ENCODE measurements at places on chromosomes 1 and 21.

- no peak for DNase-seq
Observed at GRCh38 chr1:221098471-221099405, 219.5 kb downstream of the HLX start.

DNA sequence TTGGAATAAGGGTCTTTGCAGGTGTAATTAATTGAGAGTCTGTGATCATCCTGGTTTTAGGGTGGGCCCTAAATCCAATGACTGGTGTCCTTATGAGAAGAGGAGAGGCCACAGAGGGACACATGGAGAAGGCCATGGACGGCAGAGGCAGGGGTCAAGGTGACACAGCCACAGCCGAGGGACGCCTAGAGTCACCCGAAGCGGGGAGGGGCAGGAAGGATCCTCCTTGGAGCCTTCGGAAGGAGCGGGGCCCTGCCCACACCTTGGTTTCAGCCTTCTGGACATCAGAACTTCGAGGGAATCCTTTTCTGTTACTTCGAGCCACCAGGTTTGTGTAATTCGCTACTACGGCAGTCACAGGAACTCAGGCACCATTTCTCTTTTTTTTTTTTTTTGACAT is 31.1 kb downstream of the RRP1 start:
- DNase-seq: no peak

DNA sequence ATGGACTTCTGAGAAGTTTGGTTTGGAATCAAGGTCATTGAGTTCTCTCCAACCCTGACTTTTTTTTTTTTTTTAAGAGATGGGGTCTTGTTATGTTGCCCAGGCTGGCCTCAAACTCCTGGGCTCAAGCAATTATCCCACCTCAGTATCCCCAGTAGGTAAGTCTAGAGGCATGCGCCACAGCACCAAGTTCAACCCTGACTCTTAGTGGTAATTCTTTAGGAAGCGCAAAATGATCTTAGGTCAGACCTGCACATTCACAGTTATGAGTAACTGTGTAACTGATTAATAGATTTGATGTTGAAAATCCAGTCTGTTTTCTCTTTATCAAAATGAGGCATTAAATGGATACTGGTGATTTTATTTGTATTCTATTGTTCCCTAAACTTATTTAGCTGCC is 95.9 kb downstream of the GREM2 start:
- no peak for DNase-seq

DNA sequence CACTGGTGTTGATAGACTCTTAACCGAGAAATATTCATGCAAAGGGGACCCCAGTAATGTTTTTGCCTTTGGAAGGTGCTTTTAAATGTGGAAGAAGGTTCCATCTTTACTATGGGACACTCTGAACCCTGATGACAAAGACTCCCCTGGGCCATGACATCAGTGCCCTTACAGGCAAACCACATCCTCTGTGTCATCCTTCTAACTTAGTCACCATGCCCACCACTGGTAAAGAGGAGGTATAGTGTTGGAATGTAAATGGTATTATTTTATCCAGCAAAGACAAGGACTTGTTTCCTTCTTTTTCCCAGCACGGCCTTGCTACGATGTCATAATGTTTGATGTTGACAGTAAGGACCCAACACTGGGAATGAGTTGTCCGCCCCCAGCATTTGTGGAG is 12.6 kb downstream of the METTL13 start:
- DNase-seq: no peak

GRCh38 chr1:38055398-38055797 is 8.8 kb upstream of the POU3F1 start:
- no peak for DNase-seq

DNA sequence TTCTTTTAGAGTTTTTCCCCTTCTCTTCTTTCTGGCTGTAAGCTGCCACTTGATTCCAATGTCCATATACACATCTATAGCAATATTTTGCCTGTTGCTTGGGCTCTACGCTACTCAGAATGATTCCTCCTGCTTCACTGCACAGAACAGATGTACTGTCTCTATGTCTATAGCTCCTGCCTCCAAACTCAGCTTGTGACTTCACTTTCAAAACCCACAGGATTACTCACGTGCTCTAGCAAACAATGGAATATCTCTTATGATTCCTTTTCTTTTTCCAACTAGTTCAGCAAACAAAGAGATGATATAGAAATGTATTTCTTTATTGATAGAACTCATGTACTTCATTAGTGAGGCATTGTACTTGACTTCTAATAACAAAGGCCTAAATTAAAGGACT is 80.5 kb upstream of the SOX13 start:
- DNase-seq: no peak

DNA sequence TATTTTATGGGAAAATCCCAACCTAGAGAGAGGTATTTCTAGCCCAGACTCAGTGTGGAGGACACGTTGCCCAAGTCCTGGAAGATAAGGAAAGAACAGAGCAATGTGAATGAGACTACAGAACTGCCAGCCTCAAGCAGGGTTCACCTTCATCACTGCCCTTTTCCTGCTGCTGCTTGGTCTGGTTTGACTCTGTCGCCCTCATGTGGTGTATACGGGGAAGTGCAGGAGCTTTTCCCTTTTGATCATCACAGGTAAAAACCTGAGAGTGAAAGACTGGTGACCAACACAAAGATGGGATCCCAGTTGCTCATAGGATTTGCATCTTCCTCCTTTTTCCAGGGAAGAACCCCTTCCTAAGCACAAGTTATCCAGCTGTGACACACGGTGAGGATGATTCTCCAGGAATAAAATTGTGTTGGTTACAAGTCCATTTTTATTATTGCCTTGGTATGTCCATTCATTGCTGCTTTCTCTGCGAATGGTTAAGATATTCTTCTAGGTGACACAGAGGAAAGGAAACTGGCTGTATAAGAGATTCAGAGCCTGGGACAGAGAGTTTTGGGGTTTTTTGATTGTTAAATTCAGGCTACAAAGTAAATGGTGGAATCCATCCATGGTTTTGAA is 89.5 kb upstream of the CD53 start:
- DNase-seq: peak; percentile 82

GRCh38 chr1:13792419-13792818 is 92.4 kb downstream of the PRDM2 start:
- no peak for DNase-seq

- DNase-seq: no peak
Observed at GRCh38 chr1:102733491-102734236, 374.7 kb downstream of the COL11A1 start.

DNA sequence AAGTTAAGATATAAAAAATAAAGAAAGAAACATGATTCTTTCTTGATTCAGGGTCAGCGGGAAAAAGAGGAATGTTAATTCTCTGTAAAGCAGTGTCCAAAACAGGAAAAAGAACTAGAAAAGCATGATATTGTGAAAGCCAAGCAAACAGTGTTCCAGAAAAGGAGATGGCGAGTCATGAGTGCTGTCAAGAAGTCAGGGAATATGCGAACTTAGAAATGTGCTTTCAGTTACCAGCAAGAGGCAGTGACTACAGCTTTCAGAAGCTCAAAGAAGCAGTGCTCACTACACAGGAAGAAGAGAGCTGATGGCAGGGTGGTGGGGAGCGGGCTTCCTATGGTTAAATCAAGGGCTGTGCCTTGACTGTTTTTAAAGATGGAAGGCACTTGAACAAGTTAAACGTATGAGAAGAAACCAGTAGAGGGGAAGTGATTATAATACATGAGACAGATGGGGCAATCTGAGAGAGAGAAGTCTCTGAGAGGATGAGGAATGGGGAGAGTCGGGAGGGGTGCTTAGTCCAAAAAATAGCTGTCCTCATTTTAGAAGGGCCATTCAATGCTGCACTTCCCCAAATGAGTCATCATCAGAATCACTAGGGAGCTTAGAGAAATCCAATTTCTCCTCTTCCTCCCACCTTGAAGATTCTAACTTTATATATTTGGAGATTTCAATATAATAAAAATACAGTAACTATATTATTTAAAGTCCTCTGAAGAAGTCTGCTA is 90.4 kb downstream of the KCNK1 start:
- DNase-seq: no peak

GRCh38 chr1:200307755-200308066 is 102.1 kb downstream of the ZNF281 start:
- no peak for DNase-seq

- no peak for DNase-seq
Observed at GRCh38 chr1:195971589-195971988, 636.7 kb downstream of the KCNT2 start.

Measured in NCI-H510A treated with DMSO at 0.1 percent for 48 hours (cell line).